OCI-M1 (cell line): ENCODE measurements at places on chromosomes 13 and 19.

GRCh38 chr13:67133476-67133875 is 96.7 kb downstream of the PCDH9 start:
- DNase-seq: peak; percentile 30

DNA sequence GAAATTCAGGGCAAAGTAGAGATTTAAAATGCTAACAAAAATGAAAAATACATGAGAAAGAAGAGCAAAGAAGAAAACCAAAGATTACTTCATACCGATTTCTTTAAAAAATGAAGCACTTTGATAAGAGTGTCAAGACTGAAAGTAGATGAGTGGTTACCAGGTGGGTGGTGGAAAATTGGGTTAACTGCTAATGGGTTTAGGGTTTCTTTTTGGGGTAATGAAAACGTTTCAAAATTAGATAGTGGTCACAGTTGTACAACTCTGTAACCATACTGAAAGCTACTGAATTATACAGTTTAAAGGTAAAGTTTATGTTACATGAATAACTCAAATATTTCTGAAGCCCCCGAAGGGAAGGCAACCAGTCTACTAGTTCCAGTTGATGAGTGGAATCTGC is 179.4 kb downstream of the NDFIP2 start:
- no peak for DNase-seq

GRCh38 chr13:77513719-77514335 is 21.7 kb upstream of the SCEL start:
- DNase-seq: no peak

DNA sequence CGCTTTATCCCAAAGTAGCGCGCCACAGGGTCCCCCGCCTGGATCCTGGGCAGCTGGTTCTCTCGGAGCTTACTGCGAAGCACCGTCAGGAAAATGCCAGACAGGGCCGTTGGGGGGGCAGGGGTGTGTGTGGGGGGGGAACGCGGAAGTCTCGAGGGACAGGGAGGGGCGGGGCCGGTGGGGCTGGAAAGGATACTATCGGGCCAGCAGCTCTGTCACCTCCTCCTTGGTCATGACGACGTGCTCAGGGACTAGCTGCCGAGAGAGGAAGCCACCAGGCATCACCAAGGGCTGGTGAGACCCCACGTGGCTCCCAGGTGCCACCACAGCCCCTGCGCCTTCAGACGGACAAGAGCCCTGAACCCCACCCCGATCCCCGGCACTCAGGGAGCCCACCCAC is 5.3 kb downstream of the POLR2E start:
- DNase-seq: no peak

DNA sequence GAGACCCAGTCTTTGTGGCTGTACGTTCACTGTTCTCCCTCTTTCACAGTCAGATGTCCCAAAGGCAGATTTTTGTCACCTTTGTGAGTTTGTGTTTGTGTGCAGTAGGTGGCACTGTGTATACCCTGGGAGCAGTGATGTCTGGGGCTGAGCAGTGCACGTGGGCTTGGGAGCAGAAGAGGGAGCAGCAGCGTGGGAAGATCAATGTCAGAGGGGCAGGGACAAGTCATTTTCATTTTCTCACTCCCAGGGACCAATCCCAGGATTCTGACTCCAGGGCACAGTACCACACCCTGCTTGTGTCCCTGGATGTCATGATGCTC is 2.0 kb upstream of the PSG6 start:
- DNase-seq: no peak

GRCh38 chr13:113918580-113918979 is 54.7 kb upstream of the GAS6 start:
- no peak for DNase-seq

GRCh38 chr13:26623125-26623524 is 65.6 kb downstream of the WASF3 start:
- DNase-seq: no peak

DNA sequence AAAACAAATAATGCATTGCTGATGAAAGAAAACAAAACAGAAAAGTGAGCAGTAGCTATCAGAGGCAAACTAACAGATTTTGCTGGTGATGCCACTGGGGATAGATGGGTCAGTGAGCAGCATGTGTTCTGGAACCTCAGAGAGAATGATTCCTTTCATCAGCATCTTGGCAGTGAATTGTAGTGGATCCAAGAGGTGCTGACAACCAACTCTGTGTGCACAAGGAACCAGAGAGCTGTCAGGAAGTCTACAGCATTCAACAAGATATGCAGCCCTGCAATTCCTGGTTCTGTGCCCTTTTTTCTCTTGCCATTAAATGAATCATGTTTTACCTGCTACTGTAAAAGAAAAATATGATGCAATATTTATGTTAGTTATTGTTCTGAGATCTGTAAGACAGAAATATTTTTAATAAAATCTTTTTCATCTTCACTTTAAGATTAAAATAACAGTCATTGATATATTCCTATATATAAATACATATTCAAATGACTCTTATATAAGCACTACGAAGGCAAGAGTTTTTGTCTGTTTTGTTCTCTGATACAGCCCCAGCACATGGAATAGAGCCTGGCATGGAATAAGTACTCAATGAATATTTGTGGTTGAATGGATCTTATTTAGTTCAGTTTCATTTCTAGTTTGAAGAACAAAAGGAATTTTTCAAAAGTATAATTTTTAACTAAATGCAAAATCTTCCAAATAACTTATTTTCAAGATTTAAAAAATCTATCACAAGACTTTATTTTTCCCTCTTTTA is 80.8 kb downstream of the FREM2 start:
- no peak for DNase-seq

DNA sequence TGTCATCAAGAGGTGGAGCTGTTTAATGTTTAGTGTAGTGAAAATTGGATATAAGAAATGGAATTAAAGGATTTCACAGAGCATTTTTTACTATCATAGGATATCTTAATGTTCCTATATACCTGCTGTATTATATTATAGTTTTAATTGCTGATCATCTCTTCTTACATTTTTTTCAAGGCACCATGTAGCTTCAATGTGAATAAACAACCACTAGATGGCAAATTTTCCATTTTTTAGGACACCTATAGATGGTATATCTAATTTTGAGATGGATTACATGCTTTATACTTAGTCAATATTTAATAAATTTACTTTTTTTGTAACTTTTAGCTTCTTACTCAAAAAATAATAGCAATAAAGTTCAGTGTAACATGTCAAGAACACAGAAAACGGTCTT is 9.0 kb upstream of the ATXN8OS start:
- peak; percentile 48 for DNase-seq

GRCh38 chr19:47356900-47357299 is 7.8 kb downstream of the DHX34 start:
- DNase-seq: no peak

- DNase-seq: peak; percentile 95
These were observed at the start of gene LRG1 for GRCh38 chr19:4539693-4540581. Gene LRG1, minus strand, starts transcription at chr19:4540036. Its CDS starts 23 bp downstream, at chr19:4540013.

GRCh38 chr19:49599378-49600295 is 8.7 kb downstream of the PRR12 start:
- no peak for DNase-seq

- DNase-seq: no peak
These were observed 168.0 kb downstream of the TNFSF13B start for GRCh38 chr13:108437496-108437895.

GRCh38 chr13:28867564-28867963 is 47.4 kb downstream of the MTUS2 start:
- DNase-seq: no peak

DNA sequence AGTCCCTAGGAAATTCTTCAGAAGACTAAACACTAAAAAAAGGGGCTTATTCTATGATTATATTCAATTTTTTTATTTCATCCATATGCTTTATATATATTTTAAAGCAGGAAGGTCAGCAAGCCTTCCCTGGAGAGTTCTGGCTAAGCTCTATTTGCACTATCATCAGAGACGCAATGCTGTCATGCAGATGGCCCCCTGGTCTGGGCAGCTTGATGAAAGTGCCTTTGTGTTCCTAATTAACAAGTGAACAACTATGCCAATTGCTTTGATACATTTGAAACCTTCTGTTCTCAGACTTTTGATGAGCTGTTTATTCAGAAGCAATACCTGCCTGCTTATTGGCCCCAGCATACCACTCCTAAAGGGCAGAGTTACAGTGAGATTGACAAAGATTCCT is 1344.6 kb downstream of the OLFM4 start:
- no peak for DNase-seq

- DNase-seq: no peak
These were observed 3.0 kb downstream of the TOMM40 start for GRCh38 chr19:44894052-44894400.

- no peak for DNase-seq
These were observed 54.2 kb upstream of the PTPRS start for GRCh38 chr19:5394551-5395505.

GRCh38 chr13:113393563-113394338 is 29.8 kb upstream of the GRTP1 start:
- DNase-seq: peak; percentile 86

- DNase-seq: no peak
These were observed 38.0 kb upstream of the TEX29 start for GRCh38 chr13:111282425-111282824.

DNA sequence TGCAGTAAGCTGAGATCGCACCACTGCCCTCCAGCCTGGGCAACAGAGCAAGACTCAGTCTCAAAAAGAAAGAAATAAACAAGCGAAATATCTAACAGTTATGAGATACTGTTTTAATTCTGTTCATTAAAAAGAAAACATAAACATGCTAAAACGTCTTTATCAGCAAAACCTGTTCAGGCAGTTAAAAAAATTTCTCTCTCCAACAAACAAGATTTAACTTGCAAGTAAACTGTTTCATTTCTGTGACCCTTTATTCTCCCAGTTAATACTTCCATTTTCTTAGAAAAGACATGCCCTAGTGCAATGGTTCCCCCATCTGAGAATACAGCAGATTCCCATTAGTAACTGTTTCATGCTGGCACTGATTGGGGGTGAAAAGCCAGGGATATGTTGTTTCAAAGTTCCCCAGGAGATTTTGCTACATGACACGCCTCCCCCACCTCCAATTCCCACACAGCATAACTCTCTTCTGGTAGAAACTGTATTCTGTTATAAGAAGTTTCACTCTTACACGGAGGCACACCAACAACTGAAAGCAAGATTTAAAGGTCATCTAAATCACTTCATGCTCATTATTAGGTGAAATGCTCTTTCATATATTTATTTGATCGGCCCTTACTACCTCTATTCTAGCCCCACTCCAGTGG is 24.4 kb downstream of the ELF1 start:
- no peak for DNase-seq

GRCh38 chr13:48167866-48168265 is 65.1 kb upstream of the ITM2B start:
- no peak for DNase-seq

DNA sequence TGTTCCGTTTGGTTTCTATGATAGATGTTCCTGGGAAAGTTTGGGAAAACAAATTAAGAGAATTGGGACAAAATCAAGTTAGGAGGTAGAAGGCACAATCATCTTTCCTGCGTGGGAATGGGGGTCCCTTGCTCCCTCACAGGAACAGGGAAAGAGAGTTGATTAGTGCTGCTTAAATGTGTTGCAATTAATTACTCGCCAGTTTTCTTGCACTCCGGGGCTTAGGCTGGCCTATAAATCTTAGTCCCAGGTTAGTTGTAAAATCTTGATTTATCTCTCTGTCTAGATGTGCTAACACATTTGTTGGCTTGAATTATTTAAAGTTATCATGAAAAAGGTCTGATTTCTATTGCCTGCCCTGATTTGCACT is 10.1 kb downstream of the B3GLCT start:
- DNase-seq: no peak

DNA sequence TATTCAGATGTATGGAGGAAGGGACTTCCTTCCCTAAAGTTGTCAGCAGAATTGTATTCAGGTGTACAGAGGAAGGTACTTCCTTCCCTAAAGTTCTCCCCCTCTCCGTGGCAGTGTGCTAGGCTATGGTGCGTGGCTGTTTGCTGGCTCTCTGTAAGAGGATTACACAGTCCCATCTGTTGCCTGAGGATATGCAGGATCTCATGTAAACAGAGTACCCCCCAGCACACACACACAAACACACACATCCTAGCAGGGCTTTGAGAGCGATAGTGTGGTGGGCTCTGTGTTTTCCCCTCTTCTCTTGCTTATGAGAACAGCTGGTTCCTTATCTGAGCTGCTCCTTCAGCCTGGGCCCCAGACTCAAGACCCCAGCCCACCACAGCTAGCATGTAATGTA is 10.3 kb downstream of the NEK5 start:
- DNase-seq: no peak

DNA sequence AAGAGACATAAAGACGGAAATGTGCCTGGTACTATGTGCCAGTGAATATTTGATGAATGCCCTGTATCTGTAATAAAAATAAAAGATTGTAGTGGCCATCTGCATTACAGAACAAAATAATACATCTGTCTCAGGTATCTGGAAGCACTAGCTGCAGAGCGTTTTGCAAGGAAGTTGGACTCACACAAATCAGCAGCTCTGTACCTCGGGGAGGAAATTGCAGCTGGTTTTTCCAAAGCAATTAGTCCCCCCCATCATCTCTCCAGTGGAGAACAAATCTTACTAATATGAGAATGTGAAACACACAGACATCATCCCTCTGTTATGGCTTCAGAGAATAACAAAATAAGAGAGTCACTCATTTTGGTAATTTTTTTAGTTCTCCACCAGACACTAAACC is 245.3 kb downstream of the ITGBL1 start:
- DNase-seq: no peak

- no peak for DNase-seq
These were observed 18.8 kb upstream of the MTRF1 start for GRCh38 chr13:41282129-41282571.

DNA sequence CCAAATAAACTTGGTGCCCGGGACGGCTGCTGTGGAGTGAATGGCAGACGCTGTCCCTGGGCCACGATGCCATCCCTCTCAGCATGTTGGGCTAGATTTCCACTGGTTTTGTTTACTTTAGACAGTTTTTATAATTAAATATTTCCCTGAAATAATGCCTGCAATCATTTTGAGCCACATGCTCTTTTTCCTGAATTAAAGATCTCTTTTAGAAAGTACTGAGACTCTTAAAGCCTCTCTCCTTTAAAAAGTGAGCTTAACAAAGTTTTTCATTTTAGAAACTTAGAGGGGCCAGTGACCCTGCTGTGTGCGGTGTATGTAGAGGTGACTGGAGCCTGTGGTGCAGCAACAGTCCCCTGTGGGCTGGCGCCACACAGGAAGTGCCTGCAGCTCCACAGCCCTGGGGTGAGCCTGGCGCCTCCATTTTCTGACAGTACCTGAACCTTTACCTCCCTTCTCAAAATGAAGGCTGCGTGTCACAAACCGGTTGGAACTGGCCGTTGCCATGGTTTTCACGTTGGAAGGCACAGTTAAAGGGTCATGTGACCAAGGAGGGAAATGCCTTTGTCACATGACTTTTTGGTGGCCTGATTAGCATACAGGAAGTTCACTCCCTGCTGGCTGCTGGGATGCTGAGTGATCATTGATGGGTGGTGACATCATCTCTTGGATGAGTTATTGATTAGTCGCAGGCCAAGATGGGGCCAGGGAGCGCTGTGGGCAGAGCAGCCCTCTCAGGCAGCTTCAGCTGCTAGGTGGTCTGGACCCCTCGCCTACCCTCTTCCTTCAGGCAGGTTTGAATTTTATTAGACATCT is 26.3 kb downstream of the TSSK6 start:
- peak; percentile 100 for DNase-seq
